ENCODE measurements at places on chromosomes 4 and X.

DNA sequence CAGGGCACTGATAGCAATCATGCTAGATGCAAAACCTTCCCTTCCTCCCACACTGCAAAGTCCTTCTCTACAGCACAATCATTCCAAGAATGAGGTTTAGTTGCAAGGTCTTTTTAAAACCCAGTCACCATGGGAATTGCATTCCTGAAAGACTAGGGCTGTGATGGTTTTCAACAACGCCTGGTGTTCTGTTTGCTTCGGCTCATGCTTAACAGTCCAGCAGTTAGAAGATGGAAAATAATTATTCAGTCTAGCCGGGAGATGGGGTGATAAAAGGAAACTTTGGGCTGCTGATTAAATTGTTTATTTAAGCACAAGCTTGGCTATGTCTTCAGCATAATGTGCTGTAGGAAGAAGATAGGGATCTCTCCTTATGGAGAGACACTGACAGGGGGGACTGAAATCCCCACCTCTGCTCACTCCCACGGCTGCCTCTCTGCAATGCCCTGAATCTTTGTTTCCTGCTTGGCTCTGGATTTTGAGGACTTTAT, 211.4 kb downstream of the MID1IP1 start:
- peak; percentile 54 for DNase-seq

DNA sequence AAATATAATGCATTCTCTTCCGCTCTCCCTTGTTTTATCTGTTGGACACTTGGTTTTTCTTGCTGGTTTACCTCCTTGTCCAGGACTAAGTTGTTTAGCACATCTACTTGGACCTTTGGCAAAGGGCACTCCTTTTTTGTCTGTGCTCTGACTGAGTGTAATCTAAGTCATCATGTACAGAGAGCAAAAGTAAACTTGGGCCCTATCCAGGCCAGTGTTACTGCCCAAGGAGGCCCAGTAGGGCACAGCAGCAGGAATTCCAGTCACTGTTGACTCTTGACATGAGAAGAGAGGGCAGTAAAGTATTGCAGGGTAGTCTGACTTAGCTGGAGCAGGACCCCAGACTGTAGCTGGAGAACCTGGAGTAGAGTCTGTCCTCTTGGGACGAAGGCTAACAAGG, 445.5 kb downstream of the ZIC3 start:
- no peak for DNase-seq

DNA sequence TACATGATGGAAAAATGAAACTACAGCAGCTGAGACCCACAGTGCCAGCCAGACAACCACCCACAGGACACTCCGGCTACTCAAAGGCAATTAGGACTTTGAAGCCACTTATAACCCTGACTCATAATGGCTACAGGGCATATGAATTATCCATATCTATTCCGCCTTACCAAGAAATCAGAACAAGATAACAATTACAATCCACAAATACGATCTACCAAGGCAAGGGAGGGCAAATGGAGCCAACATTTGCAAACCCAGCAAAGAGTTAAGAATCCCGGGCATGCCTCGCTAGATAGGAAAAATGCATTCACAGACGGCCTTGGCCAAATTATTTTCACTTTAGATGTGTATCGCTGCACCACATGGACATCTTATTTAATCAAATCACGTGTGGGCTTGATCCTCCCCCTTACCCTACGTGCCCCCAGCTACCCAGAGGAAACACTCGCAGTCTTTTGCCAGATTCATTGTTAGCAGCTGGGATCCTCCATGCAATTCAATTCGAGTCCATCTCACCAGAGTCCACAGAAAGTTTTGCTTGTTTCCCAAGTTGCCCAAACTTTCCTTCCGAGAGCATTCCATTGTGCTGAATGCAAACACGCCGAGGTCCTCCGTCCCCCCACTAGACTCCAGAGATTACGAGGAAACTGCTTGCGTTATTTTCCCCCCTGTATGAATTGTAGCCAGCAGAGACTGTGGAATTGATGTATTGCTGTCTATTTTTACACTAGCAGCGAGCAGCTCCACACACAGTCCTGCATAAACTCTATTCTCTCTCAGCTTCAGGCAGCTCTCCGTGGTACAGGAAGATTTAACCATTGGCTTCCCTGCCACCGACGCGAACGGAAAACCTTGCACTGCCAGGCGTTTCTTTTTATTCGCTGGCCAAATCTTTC, 1.2 kb downstream of the PPARGC1A start:
- DNase-seq: peak; percentile 74

GRCh38 chr4:77903186-77903585, 40.6 kb downstream of the MRPL1 start:
- DNase-seq: no peak

GRCh38 chr4:687048-687970, 1.6 kb downstream of the SLC49A3 start:
- peak; percentile 94 for DNase-seq

DNA sequence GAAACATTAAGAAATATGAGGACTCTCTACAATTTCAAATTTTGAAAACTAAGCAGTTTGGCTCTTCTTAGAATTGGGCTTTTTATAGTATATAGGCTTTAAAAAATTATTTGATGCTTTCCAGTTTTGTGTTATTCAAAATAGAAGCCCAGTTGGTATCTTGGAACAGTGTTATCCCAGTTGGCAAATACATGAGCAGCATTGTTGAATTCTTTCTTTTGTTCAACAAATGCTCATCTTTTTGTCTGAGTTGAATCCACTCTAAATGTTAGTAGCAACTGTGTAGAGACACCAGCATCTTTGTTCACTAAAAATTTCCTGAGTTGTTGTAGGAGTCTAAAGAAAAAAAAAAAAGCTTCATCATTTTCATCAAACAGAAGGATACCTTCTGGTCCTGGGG, 41.0 kb upstream of the LIMCH1 start:
- DNase-seq: no peak

DNA sequence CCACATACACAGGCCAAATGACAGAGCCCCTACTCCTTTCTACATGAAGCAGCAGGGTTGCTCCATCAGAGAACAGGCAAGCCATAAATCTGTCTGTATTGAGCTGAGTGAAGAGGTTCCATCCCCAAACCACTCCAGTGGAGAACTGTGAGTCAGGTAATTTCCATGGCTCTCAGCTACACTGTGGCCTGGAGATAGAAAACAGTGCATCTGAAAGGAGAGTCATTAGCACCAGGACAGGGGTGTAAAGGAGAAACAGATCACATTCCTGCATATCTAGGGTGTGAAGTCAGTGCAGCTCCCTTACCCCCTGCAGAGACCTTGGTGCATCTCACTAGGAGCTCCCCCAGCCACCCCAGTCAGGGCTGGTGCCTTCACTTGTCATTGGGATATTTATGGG, 314.7 kb downstream of the CHIC1 start:
- peak; percentile 38 for DNase-seq

DNA sequence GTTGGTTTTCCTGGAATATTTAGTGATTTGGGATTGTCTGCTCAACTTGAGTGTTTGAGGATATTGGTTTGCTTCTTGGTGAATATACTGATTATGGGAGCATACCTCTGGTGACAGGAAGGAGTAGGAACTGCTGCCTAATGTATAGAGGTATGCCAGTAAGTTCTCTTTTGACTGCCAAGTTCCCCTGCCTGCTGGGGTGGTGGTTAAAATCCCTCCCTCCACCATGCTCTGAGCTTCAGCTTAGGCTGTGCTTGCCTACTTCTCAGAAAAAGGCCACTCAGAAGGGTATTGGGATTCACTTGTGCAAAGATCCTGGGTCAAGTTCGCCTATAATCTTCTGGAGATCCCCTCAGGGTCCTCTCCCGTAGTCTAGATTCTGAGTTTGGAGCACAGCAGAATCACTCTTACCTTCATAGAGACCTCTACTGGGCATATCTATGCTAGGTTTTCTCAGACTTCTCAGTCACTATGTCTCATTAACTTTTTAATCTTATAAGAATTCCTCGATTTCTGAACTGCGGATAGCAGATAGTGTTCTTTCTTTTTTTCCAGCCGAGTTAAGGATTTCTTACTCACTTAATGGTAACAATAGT, 44.7 kb upstream of the DCK start:
- DNase-seq: no peak

- DNase-seq: peak; percentile 52
Observed at GRCh38 chr4:124455671-124456070, 256.9 kb downstream of the ANKRD50 start.

DNA sequence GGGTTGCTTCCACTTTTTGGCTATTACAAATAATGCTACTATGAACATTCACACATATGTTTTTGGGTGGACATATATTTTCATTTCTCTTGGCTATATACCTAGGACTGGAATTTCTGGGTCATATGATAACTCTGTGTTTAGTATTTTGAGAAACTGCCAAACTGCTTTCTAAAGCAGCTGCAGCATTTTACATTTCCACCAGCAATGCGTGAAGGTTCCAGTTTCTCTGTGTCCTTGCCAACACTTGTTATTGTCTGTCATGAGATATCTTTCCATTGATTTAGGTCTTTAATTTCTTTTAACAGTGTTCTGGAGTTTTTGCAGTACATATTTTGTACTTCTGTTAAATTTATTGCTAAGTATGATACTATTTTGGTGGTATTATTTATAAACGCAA, 48.3 kb downstream of the CLCN5 start:
- no peak for DNase-seq

DNA sequence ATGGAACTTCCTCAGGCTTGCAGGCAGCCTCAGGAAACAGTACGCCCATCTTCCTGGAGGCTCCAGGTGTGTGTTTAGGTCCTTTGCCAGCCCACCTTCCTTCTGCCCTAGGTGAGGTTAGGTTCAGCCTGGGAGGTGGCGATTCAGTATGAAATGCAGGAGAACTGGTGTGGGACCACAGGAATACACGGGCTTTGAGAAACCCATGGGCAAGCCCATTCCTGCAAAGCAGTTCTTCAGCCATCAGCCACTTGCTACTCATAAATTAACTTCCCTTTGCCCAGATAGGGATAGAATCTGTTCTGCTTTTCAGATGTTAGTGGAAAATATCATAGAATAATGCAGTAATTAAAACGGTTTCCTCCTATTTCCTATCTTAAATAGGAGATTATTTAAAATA, 32.2 kb downstream of the TBC1D14 start:
- DNase-seq: no peak

- DNase-seq: no peak
Observed at GRCh38 chr4:93446038-93446437, 382.5 kb upstream of the ATOH1 start.

DNA sequence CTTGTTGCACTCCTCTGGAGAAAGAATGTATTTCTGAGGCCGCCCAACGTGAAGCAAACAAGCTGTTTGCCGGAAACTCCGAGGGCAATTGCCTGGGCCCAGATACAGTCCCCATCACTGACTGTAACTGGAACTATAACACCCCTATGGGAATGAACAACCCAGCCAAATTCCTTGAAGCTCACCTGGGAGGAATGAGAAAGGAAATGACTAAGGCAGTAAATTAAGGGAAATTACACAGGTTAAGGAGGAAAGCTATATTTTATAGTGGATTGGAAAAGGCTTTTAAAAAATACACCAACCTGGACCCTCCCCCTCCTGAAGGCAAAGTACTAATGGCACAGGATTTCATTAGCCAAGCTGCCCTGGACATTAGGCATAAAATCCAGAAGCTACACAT, 11.7 kb upstream of the HERC5 start:
- no peak for DNase-seq

DNA sequence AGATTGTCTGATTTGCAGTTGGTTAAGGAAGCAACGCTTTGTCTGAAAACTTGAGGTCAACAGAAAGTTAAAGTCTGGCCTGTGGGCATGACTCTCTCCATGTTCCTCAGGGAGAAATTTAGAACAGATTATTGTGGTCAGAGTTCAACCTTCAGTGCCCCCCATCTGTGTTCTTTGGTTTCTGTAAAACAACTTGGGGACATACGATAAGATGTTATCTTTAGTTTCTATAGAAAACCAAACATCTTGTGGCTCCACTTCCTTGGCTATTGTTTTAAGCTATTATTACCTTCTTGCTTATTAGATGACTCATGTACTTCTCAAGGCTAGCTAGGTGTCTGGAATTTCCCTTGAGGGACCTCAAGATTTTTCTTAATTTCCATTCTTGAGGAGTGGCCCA, 507.7 kb downstream of the PDHA2 start:
- DNase-seq: no peak

- DNase-seq: no peak
Observed at GRCh38 chrX:42538405-42538804, 239.6 kb downstream of the PPP1R2C start.

DNA sequence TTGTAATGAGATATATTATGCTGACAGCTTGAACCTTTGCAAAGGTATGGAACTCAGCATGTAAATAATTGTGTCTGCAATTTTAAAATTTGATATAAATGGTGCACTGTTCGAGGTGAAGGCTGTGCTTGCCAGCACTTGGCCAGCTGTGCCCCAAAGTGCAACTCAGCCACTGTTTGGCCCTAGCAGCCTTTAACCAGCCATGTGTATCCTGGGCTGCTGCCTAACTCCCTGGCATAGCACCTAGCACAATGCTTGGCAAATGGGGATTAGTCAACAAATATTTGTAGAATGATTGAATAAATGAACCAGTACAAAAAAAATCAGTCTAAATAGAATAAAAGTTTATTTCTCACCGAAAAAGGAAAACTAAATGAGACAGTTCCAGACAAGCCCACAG, 83.8 kb upstream of the ZIC3 start:
- DNase-seq: no peak

- no peak for DNase-seq
Observed at GRCh38 chr4:142572071-142572470, 274.0 kb downstream of the INPP4B start.

GRCh38 chr4:27888505-27888904, 1027.9 kb downstream of the STIM2 start:
- no peak for DNase-seq

DNA sequence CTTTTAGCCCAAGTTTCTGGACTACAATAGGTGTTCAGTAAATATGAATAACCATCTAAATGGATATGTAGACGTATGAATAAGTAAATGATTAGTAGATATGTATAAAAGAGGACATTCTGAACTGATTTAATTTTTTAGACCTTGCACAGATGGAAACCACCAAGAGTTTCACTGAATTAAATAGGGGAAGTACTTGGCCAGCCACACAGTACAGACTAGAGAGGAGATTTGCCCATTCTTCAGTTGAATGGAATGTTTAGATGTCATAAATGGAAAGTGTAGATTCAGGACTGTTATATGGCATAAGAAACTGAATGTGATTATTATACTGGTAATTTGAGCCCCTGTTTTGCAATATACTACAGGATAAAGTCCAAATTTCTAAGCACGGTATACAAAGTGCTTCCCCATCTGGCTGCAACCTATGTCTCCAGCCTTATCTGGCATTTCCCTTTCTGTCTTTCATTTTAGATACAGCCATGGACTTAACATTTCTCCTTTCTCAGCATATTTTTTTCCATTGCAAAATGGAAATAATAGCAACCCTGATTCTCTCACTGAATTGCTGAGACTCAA, 137.8 kb upstream of the HS3ST1 start:
- DNase-seq: no peak

DNA sequence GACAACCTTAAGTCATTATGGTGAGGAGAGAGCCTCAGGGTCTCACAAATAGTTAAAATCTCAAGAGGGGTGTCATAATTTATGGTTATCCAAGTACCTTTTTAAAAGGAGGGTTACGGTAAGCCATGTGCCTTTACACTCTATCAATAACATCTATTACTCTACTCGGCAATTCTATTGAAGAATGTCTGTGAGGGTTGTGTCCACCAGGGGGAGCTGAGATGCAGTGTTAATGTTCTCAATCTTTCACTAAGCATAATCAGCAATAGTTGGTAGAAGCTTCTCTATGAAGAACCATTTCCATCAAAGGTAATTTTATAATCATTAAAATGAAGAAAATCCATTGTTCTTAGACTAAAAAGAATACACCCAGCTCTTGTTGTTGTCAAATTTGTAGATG, 457.4 kb downstream of the CENPC start:
- peak; percentile 8 for DNase-seq

GRCh38 chr4:6441758-6442157, 30.7 kb downstream of the PPP2R2C start:
- DNase-seq: no peak
